Urothelium cell line (cell line): ENCODE measurements at places on chromosomes 13 and 19.

DNA sequence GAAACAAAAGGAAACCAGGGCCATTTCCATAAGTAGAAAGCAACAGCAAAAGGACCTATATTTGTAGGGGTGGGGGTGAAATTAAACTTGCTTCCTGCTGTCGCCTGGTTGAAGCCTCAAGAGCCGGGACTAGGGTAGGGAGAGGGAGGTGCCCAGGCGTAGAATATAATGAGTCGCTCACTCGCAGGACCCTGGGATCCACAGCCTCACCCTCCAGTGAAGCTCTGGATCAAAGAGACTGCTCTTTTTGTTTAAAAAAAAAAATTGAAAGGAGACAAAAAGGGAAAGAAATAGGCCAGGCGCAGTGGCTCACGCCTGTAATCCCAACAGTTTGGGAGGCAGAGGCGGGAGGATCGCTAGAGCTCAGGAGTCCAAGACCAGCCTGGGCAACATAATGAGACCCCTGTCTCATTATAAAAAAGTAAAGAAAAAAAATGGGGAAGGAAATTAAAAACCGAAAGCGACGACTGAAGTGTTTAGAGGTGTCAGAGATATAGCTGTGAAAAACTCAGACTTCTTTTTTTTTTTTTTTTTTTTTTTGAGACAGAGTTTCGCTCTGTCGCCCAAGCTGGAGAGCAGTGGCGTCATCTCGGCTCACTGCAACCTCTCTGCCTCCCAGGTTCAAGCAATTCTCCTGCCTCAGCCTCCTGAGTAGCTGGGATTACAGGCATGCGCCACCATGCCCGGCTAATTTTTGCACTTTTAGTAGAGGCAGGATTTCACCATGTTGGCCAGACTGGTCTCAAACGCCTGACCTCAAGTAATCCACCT lies 10.9 kb upstream of the ADGRE5 start:
- DNase-seq = no peak

- peak; percentile 86 for DNase-seq
Measured at GRCh38 chr19:41785653-41786052, 10.7 kb upstream of the CEACAM3 start.

DNA sequence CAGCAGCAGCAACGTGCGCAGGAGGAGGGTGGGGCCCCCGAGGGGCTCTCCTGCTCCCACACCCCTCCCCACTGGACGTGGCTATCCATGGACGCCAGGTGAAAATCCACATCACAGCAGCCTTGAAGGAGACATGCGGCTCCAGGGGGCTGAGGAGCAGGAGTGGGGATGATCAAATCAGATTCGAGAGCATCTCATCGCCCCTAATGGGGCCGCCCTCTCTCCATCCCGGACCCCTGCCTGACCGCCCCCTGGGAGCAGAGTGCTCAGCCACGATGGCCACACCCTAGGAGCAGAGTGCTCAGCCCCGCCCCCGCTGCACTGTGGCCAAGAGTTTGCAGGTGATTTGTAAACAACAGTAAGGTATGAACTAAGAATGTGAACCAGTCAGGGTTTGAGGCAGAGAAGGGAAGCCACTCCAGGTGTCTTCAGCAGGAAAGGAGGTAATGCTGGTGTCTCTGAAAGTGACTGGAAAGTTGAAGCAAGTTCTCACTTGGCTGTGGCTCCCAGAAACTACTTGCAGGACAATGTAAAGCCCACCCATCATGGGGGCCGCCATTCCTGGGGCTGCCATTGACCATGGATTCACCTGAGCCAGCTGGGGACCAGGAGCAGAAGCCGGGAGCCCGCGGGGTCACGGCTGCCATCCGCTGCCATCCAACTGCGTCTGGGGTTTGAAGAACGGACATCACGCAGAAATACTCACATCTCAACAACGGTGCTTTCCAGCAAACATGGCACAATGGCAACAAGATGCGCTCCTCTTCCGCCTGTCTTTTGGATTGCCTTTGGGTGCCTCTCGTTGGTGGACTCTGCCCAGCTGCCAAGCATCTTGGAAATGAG lies 71.8 kb downstream of the SPACA7 start:
- DNase-seq = no peak

DNA sequence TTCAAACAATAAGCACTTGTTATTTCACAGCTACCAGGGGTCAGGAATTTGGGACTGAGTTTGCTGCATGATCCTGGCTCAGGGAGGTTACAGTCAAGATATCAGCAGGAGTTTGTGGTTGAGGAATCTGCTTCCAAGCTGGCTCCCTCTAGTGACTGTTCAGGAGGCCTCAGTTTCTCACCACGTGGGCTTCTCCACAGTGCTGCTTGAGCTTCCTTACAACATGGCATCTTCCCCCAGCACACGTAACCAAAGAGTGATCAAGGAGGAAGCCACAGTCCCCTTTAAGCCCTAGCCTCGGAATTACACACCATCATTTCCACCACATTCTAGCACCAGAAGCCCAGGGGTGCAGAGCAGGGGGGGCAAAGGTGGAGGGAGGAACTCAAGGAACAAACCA lies 28.8 kb downstream of the CELF5 start:
- DNase-seq = no peak
